Cardiac muscle cell (in vitro differentiated cells and primary cell): ENCODE measurements at places on chromosomes 2 and 18. TPM values are rescaled to one million over a fixed set of nuclear protein-coding genes. Genes with fewer than 3 reads are reported as not detected.

Gene ANKRD62
- not detected in 2 replicates for polyA plus RNA-seq

GRCh38 chr18:72940986-72941385 lies 73.2 kb upstream of the NETO1 start:
- DNase-seq: no peak

GRCh38 chr18:33837191-33837590 lies 259.2 kb downstream of the ASXL3 start:
- no peak for DNase-seq

DNA sequence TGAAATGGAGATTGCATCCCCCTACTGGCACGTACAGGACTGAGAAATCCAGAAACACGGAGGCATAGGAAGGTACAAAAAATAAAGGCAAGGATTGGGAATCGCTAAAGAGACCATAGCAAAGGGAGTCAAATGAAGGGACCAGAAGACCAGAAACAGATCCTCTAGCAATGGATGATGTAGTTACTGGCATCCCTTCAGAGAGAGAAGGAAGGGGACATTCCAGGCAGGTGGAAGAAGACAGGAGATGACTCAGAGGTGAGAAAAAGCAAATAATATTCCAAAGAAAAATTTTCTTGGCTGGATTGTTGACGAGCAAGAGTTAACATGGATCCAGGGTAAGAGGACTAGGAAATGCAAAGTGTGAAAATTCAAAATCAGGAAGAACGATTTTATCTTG lies 78.4 kb upstream of the FZD7 start:
- no peak for DNase-seq

DNA sequence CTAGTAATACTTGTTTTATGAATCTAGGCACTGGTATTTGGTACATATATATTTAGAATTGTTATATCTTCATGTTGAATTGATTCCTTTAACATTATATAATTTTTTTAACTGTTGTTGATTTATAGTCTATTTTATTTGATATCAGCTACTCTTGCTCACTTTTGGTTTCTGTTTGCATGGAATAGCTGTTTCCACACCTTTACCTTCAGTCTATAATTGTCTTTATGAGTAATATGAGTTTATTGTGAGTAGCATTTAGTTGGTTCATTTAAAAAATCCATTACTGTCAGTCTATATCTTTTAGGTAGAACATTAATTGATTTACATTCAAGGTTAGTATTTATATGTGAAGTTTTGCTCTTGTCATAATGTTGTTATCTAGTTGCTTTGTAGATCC lies 58.6 kb downstream of the SMCHD1 start:
- no peak for DNase-seq
